ENCODE measurements at places on chromosomes 2 and 18.

DNA sequence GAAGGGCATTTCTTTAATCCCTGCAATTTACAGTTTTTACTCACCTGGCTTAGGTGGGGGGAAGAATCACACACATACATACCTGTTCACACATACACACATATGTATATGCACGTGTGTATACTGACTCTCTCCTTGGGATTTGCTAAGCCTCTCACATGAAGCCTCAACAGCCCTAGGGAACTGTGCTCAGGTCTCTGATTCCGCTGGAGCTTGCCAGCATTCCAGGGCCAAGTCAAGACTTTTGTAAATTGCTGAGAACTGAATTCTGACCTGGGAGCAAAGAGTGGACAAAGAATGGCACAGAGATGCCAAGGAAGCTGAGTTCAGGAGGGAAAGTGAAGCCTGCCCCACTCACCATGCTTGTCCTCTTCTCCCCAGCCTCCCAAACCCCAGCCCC is 177.3 kb downstream of the TMEM247 start:
- DNase-seq: no peak

DNA sequence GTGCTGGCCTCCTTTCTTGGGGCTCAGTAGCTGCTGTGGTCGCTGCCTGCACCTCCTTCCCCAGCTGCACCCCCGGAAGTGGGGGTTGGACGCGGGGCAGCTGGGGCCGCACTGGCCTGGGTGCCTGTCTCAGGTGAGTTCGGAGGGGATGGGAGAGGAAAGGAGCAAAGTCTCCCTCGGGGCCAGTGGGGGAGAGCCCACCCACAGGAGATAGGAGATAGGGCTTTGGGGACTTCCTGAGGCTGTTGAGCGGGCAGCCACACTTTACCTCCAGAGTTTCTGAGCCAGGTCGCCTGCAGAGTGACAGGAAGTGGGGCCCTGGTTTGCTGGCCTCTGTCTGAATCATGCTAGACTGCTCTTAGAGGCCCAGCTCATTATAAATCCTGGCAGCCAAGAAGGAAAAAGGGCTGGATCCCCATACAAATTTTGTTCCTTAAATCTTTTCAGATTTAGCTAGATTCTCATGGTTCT is 8.1 kb downstream of the MBP start:
- no peak for DNase-seq

- DNase-seq: no peak
These were observed 797.0 kb upstream of the CHAC2 start for GRCh38 chr2:52970642-52971041.

DNA sequence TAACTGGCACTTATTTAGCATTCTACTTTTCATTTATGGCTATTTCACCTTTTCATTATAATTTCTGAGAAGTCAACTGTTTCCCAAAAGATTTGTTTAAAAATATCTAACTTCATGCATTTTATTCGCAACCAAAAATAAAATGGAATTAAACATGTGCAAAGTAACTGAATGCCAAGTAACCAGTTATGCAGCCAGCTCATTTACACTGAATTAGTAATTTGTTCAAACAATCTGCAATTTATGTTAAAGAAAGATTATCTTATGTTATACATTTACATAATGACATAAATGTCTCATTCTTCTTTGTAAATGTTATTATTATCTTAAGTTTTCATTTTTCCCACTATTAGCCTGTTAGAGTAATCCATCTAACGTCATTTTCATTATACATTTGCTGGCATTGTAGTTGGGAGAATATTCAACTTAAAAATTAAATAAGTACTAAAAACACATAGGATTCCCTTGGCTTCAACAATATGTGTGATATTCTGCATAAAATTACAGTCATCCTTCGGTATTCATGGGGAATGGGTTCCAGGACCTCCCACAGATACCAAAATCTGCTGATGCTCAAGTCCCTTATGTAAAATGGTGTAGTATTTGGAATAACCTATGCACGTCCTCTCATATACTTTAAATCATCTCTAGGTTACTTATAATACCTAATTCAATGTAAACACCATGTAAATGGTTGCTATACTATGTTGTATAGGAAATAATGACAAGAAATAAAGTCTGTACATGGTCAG is 43.7 kb upstream of the STAM2 start:
- DNase-seq: no peak

- DNase-seq: no peak
These were observed 209.1 kb downstream of the TNS1 start for GRCh38 chr2:217793566-217794132.

GRCh38 chr2:147450661-147451510 is 393.9 kb upstream of the ACVR2A start:
- no peak for DNase-seq

GRCh38 chr2:26471289-26471688 is 6.6 kb downstream of the OTOF start:
- DNase-seq: no peak

GRCh38 chr2:105928563-105928962 is 183.9 kb downstream of the NCK2 start:
- no peak for DNase-seq

DNA sequence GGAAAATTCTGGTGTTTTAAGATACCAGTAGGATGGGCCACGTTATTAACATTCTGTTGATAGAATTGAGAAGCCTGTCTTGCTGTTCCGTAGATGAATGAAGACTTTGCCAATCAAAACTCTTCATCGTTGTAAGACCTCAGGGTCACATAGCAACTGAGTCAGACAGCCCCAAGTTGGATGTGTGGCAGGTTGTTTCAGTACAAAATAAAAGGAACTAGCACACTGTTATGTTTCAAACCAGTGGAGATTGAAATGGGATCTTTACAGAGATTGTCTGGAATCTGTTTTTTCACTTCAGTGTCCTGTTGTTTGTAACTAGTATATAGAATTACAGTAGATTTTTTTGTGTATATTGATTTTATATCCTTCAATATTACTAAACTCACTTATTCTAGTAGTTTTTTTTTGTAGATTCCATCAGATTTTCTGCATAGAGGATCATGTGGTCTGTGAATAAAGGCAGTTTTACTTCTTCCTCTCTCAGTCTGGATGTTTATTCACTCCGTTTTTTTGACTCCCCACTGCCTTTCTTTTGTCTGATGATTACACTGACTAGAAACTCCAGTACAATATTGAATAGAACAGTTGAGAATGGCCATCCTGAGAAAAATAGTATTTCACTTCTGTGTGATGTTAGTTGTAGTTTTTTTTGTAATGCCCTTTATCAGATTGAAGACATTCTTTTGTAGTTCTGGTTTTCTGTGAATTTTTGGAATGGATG is 22.7 kb downstream of the EPC2 start:
- DNase-seq: no peak

DNA sequence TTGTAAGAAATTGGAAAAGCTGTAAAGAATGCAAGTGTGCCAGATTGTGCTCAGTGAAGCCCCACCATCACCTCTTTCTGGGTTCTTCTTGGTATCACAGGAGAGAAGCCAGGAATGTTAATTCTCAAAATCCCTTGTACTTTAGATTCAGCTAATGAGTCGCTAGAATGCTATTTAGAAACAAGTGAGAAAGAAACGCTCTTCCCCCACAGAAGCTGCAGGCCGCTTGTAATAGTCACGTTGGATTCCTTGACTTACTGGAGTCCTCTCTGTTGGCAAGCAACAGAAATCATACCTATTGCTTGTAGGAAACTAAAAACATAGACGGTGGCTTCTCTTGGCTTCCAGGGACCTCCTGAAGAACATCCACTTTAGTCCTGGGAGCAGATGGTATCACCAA is 375.6 kb upstream of the LRATD1 start:
- no peak for DNase-seq

GRCh38 chr2:240585101-240585500 is 1.4 kb upstream of the CAPN10 start:
- DNase-seq: no peak

GRCh38 chr2:11933854-11934253 is 187.4 kb downstream of the LPIN1 start:
- DNase-seq: no peak

DNA sequence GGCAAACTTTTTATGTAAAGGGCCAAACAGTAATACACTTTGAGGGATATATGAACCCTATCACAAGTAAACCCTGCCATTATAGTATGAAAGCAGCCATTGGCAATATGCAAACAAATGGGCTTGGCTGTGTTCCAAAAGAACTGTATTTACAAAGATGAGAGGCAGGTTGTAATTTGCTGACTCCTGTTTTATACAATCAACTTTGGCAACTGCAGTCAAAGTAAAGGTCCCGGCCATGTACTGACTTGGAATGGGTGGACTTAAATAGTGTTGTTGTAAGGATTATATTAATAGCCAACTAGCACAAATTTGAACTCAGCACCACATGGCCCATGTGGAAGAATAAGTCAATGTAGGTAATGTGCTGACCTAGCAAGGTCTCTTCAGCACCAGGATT is 223.4 kb downstream of the WDPCP start:
- DNase-seq: no peak

GRCh38 chr2:134715932-134716643 is 2.7 kb downstream of the TMEM163 start:
- DNase-seq: no peak

- DNase-seq: no peak
These were observed 9.6 kb downstream of the CYB5A start for GRCh38 chr18:74281980-74282754.

- no peak for DNase-seq
These were observed 41.5 kb upstream of the APCDD1 start for GRCh38 chr18:10412933-10413332.

DNA sequence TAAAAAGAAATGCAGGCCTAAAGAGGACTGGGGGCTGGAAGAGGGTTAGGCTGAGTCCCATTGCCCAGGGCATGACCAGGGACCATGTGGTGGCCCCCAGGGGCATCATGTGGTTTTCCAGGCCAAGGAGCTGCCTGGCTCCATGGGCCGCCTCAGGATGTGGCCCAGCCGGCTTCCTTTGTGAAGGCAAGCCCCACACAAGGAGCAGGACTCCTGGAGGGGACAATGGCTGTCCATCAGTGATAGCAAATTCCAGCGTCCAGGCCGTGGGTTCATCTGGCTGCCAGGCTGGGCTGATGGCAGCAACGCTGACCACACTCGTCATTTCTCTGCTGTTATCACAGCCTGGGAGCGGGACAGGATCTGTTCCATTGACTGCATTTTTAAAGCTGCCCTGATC is 82.5 kb downstream of the GBX2 start:
- no peak for DNase-seq

DNA sequence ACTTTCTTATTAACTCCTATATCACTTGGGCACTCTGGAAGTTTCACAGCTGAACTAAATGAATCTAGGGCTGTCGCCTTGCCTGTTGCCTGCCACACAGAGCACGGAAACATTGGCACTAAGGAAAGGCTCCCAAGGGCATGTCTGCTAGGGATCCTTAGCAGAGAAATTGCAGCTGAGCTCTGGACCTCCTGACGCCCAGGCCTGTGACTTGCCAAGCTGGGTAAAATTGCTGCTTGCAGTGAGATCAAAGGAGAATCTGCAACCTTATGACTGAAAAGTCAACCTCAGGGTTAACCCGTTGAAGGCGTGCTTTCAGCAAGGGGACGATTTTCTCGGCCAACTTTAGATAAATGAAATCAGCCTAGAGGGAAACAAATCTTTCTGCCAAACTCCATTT is 189.8 kb downstream of the NCK2 start:
- DNase-seq: peak; percentile 5

- DNase-seq: no peak
These were observed 514.5 kb upstream of the CDH2 start for GRCh38 chr18:28691496-28691840.

GRCh38 chr2:205212357-205212756 is 469.9 kb upstream of the NRP2 start:
- DNase-seq: no peak

GRCh38 chr2:36404754-36405153 is 49.2 kb downstream of the CRIM1 start:
- DNase-seq: no peak

- no peak for DNase-seq
These were observed 123.3 kb downstream of the HDAC4 start for GRCh38 chr2:239277401-239278085.

DNA sequence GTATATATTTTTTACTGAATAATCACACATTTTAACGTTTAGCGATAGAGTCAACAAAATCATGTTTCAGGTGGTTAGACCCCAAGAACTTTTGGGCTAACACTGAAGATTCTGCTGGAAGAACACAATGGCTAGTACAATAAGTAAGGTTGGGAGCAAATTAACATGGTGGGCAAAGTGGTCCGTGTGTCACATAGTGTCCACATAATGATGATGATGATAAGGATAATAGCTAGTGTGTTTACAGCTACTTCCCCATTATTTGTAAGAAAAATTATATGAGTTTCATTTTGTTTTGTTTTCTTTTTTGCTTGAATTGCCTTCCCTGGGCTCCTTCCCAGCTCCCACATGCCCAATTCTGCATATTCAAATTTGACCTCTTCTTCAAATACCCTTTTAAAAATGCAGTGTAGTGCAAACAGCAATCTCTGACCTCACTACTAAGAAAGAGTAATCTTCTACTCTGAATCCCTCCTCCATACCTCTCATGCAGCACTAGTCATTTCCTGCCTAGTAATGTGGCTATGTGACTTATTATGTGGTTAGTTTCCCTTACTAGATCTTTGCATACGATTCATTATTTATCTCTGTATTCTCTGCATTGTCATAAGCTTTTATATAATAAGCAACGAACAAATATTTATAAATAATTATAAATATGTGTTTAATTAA is 16.9 kb upstream of the VPS54 start:
- DNase-seq: no peak

- DNase-seq: no peak
These were observed 256.4 kb downstream of the BCL2 start for GRCh38 chr18:63063171-63063570.

DNA sequence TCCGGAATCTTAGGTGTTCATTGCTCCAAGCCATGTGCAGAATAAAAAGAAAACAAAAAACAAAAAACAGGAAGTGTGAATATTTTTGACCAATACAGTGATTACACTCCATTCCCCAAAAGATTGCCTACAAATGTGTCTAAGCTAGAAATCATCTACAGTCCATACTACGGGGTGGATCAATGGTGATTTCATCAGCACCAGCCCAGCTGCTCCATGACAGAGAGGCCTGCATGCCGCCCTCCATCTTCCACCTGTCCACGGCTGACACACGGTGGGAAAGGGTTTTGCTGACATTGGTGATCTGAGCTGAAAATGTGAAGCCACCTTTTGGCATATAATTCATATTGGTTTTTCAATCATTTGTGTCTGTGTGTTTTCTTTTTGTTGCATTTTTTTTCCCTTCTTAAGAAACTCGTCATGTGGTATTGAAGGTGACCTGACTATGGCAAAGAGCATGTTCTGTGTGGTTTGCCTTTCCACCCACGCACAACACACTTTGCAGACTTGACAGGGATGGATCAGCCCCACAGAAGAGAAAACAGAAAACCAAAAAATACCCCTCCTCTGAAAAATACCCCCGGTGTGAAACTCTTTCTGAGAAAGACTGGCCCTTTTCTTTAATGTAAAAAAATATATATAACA is 533.1 kb downstream of the RNF144A start:
- no peak for DNase-seq

All from activated T-helper 1 cell treated with Interleukin-2 at 50 U/mL for 16 hours (primary cell).